Neural crest cell (in vitro differentiated cells): ENCODE measurements at places on chromosomes 5 and 9.

GRCh38 chr5:128036950-128037349, 46.6 kb upstream of the SLC12A2 start:
- no peak for DNase-seq
- H3K27ac ChIP-seq = no peak overlapping the region
- peaks cover 18% of the 10 kb centered on the region for H3K36me3 ChIP-seq
- peaks cover 22% of the 10 kb centered on the region for H3K4me1 ChIP-seq

DNA sequence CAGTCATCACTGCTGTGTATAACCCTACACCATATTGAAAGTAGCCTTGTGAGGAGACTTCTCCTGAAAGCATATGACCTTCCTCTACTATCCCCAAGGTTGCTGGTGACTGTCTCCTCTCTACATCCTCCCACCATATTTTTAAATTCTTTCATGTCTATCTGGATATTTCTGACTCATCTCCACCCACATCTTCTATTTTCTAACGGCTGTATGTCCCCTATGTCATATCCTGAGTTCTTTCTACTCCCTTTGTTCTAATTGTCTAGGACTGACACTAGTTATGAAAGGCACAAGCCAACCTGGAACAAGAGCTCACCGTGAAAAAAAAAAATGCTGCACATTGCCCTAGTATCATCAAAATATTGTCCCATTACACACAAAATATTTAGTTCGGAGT, 218.3 kb upstream of the ZNF462 start:
- no peak for DNase-seq
- H3K27me3 ChIP-seq = no peaks in the 10 kb centered on the region
- H3K4me3 ChIP-seq = no peak overlapping the region

GRCh38 chr5:158478139-158478538, 619.2 kb upstream of the CLINT1 start:
- no peak for DNase-seq
- H3K36me3 ChIP-seq = no peaks in the 10 kb centered on the region
- no peak overlapping the region for H3K27ac ChIP-seq
- peaks cover 4% of the 10 kb centered on the region for H3K4me1 ChIP-seq
- H3K27me3 ChIP-seq = peaks cover 2% of the 10 kb centered on the region

DNA sequence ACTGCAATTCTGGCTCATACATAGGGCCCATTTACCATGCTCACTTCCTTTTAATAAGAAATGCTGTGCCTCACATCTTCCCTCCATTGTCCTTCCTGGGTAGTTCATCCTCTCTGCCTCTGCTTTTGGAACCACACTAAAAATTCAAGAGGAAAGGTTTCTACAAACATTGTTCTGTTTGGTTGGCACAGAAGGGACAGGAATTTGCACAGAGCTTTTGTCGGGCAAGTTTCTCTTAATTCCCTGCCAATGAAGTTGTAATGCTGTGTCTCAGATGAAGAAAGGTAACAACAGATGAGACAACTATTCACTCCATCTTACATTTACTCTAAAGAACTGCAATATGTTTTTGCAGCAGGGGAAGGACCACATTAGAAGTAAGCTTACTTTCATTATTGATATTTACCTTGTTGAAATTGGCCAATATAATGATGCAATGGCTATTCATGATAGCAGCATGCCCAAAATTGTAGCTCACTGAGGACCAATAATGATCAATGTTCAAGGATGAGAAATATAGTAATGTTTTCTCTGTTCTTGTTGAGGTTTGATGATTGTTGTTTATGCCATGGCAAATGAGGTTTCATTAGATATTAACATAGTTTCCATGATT, 82.5 kb upstream of the HMHB1 start:
- peaks cover 6% of the 10 kb centered on the region for H3K4me1 ChIP-seq
- H3K27ac ChIP-seq = no peak overlapping the region
- H3K36me3 ChIP-seq = peaks cover 9% of the 10 kb centered on the region
- no peaks in the 10 kb centered on the region for H3K27me3 ChIP-seq
- no peak for DNase-seq

GRCh38 chr5:39854771-39855410, 430.1 kb upstream of the DAB2 start:
- no peak overlapping the region for H3K27ac ChIP-seq
- DNase-seq = no peak
- no peaks in the 10 kb centered on the region for H3K36me3 ChIP-seq
- peaks cover 4% of the 10 kb centered on the region for H3K27me3 ChIP-seq

- H3K4me1 ChIP-seq = peaks cover 4% of the 10 kb centered on the region
- no peak for DNase-seq
- no peak overlapping the region for H3K27ac ChIP-seq
- peaks cover 6% of the 10 kb centered on the region for H3K27me3 ChIP-seq
- H3K4me3 ChIP-seq = no peak overlapping the region
These were observed 61.3 kb downstream of the BOD1 start for GRCh38 chr5:173554989-173555705.

- H3K36me3 ChIP-seq = no peaks in the 10 kb centered on the region
- peak overlapping the region; percentile 94 for H3K4me3 ChIP-seq
- no peaks in the 10 kb centered on the region for H3K27me3 ChIP-seq
- peak; percentile 53 for DNase-seq
These were observed 469 bp downstream of the AGTPBP1 start for GRCh38 chr9:85741095-85741874.

DNA sequence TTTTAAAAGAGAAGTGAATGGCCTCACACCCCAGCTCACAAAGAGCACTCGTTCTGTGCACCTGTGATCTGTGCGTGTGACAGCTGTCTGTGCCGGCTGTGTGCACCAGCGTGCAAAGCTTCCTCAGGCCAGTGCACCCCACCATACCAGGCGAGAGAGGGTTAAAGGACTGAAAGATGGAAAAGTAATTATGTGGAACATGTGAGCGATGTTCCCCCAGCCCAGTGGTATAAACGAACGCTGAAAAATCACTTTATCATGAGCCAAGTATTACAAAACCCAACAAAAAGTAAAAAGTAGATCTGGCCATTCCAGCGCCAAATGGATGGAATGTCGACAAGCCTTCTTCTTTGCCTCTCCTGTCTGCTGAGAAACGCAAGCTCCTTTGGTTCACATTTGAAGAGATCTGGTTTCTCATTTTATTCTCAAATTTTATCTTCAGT, 53.7 kb downstream of the IPPK start:
- H3K27ac ChIP-seq = no peak overlapping the region
- no peaks in the 10 kb centered on the region for H3K27me3 ChIP-seq
- no peaks in the 10 kb centered on the region for H3K4me1 ChIP-seq
- no peak for DNase-seq
- peaks cover 13% of the 10 kb centered on the region for H3K36me3 ChIP-seq
- no peak overlapping the region for H3K4me3 ChIP-seq

DNA sequence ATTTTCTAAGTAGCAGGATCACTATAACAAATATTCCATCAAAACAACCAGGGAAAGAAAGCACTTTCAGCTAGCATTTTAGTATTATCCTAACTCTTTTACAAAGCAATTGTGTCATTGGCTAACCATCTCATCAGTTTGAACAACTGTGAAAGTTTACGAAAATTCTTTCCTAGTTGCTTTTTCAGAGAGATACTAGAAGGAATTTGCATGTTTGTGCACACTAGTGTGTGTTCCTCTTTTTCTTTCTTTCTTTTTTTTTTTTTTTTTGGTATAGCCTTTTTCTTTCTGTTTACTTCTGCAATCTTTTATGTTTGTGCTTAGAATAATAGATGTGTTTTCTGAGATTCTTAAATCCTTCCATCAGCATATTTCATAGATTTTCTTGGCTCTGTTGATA, 124.7 kb upstream of the SEMA6A start:
- no peaks in the 10 kb centered on the region for H3K27me3 ChIP-seq
- H3K36me3 ChIP-seq = peaks cover 3% of the 10 kb centered on the region
- no peak overlapping the region for H3K27ac ChIP-seq
- no peak for DNase-seq
- peaks cover 15% of the 10 kb centered on the region for H3K4me1 ChIP-seq
- no peak overlapping the region for H3K4me3 ChIP-seq

DNA sequence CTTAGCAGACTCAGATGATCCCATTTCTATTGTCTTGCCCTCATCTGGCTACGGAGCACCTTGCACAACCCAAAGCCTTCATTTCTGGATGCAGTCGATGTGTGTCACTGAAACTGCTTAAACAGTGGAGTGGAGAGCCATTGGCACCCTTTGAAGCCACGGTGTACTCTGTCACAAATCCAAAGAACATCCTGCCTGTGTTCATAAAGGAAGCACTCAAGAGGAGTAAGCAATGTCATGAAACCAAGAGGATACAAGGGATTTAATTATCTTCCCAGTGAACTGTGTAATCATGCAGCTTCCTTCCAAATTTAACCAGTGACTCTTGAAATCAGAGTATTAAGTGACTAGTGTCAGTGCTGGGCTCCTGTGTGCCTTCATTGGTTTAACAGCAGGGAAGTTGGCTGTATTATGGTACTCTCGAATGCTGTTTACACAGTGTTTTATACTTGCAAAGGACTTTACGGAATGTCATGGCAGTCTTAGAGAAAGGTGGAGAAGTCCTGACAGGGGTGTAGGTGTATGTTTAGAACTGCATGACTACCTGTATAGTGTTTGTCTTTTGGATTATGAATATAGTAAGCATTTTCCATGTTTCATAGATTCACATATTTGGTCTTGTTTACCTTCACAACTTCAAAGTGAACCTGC, 41.9 kb downstream of the CD180 start:
- H3K4me3 ChIP-seq = no peak overlapping the region
- no peaks in the 10 kb centered on the region for H3K27me3 ChIP-seq
- DNase-seq = no peak

DNA sequence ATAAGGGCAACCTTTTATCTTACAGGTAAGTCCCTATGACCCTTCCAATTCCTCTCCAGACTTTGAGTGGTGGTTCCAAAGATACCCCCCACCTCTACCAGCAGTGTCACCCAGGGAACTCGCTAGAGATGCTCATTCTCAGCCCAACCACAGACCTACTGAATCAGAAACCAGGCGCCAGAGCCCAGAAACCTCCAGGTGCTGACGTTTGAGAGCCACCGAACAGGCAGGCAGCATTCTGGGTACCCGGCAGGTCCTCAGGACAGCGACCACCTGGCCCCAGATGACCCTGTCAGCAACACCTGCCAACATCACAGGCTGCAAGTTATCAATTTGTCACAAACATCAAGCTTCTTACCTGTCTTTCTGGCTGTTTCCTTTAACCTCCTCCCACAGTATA, 19.5 kb downstream of the RAPGEF1 start:
- no peak overlapping the region for H3K4me3 ChIP-seq

DNA sequence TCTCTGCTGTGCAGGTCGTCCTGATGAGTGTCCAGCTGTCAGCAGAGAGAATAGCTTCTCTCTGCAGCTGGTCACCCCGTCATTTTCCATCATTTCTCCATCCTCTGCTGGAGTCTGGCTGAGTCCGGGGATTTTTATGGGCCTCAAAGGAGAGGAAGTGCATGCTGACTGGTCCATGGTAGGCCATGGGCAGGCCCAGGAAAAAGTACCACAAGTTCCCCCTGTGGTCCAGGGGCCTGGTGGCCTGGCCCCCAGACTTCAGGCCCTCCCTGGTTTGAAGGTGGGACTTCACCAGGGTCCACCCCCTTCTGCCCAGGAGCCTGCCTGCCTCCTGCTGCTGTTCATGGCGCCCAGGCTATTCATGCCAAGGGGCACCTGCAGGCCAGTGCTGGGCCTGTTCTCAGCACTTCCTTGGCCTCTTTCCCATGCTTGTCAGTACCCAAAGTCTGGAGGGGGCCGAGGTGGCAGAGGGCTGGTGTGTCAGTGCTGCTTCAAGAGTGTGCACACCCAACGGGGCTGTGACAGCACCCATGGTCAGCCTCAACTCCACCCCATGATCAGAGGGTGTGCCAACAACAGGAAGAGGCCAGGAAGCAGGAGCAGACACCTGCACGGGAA, 7.3 kb upstream of the MTMR12 start:
- no peak for DNase-seq
- peaks cover 3% of the 10 kb centered on the region for H3K27me3 ChIP-seq
- H3K4me3 ChIP-seq = no peak overlapping the region

- no peak overlapping the region for H3K27ac ChIP-seq
- DNase-seq = no peak
- no peaks in the 10 kb centered on the region for H3K4me1 ChIP-seq
- no peak overlapping the region for H3K4me3 ChIP-seq
- no peaks in the 10 kb centered on the region for H3K36me3 ChIP-seq
These were observed 407.2 kb upstream of the SGCD start for GRCh38 chr5:155919725-155920124.

GRCh38 chr9:113913426-113914195, 37.5 kb downstream of the ZNF618 start:
- H3K4me1 ChIP-seq = peaks cover 16% of the 10 kb centered on the region
- H3K27ac ChIP-seq = no peak overlapping the region
- no peak for DNase-seq
- H3K36me3 ChIP-seq = peaks cover 5% of the 10 kb centered on the region
- no peak overlapping the region for H3K4me3 ChIP-seq

DNA sequence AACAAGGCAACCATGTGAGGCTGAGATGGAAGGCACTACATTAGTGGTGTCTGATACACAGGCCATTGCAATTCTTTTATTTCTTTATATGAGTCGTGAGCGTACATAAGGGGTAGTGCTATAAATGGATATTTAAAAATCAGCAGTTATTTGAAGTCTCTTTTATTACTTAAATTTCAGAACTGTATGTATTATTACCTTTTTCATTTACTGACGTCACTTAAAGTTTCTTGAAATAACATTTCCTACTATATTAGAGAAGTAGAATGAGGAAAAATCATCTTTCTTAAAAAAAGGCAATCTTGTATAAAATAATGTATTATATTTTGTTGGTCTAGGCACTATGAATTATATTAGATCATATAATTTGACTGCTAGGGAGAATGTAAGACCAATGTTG, 280.9 kb upstream of the CYLC2 start:
- no peaks in the 10 kb centered on the region for H3K4me1 ChIP-seq
- H3K36me3 ChIP-seq = no peaks in the 10 kb centered on the region
- DNase-seq = no peak
- no peak overlapping the region for H3K27ac ChIP-seq
- no peaks in the 10 kb centered on the region for H3K27me3 ChIP-seq
- H3K4me3 ChIP-seq = no peak overlapping the region

- H3K4me3 ChIP-seq = no peak overlapping the region
- H3K36me3 ChIP-seq = no peaks in the 10 kb centered on the region
- H3K4me1 ChIP-seq = peaks cover 6% of the 10 kb centered on the region
- peak; percentile 66 for DNase-seq
- no peak overlapping the region for H3K27ac ChIP-seq
- H3K27me3 ChIP-seq = no peaks in the 10 kb centered on the region
These were observed 120.9 kb downstream of the WNK2 start for GRCh38 chr9:93304574-93305496.

- DNase-seq = no peak
- H3K4me3 ChIP-seq = no peak overlapping the region
- H3K36me3 ChIP-seq = peaks cover 3% of the 10 kb centered on the region
- no peaks in the 10 kb centered on the region for H3K27me3 ChIP-seq
These were observed 409.5 kb downstream of the MAT2B start for GRCh38 chr5:163914910-163915309.

GRCh38 chr9:110443146-110443865, 105.6 kb upstream of the TXNDC8 start:
- no peaks in the 10 kb centered on the region for H3K4me1 ChIP-seq
- no peak overlapping the region for H3K27ac ChIP-seq
- no peak overlapping the region for H3K4me3 ChIP-seq
- H3K27me3 ChIP-seq = no peaks in the 10 kb centered on the region
- DNase-seq = no peak
